CD8-positive, alpha-beta memory T cell (primary cell): ENCODE measurements at places on chromosomes 11 and 22. TPM values are rescaled to one million over a fixed set of nuclear protein-coding genes. Genes with fewer than 3 reads are reported as not detected.

GRCh38 chr11:124961972-124962609 is 8.1 kb downstream of the CCDC15 start:
- H3K4me3 ChIP-seq = no peak overlapping the region
- peak; percentile 59 for DNase-seq
- H3K4me1 ChIP-seq = no peaks in the 10 kb centered on the region

- H3K36me3 ChIP-seq = no peaks in the 10 kb centered on the region
- H3K27ac ChIP-seq = no peak overlapping the region
- no peak overlapping the region for H3K4me3 ChIP-seq
- no peak for DNase-seq
- peaks cover 5% of the 10 kb centered on the region for H3K27me3 ChIP-seq
Observed at GRCh38 chr11:120391854-120392253, 55.6 kb downstream of the ARHGEF12 start.

DNA sequence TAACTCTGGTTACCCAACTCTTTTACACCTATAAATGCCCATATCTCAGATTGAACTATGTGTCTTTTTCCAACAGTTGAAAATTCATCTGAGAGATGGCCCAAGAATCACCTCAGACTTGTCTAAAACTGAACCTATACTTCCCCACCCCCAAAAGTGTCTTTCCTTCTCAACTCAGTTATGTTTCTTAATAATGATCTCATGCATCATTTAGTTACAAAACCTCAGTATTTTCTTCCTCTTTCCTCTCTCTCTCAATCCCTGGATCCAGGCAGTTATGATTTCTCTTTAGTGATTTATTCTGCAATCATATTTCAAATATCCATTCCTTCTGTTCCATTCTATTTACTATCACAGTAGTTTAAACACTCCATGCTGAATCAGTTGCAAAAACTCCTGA is 32.3 kb upstream of the ADSL start:
- H3K27ac ChIP-seq = no peak overlapping the region
- no peaks in the 10 kb centered on the region for H3K27me3 ChIP-seq
- DNase-seq = no peak
- no peak overlapping the region for H3K4me3 ChIP-seq
- H3K36me3 ChIP-seq = peaks cover 65% of the 10 kb centered on the region
- H3K4me1 ChIP-seq = peaks cover 8% of the 10 kb centered on the region

- no peak for DNase-seq
- H3K36me3 ChIP-seq = no peaks in the 10 kb centered on the region
- H3K27ac ChIP-seq = no peak overlapping the region
- peaks cover 4% of the 10 kb centered on the region for H3K4me1 ChIP-seq
- no peaks in the 10 kb centered on the region for H3K27me3 ChIP-seq
Observed at GRCh38 chr11:96052921-96053651, 129.2 kb upstream of the MTMR2 start.

Gene PNPLA3
- not detected for polyA plus RNA-seq

Gene LRRC32
- 0.06 TPM for polyA plus RNA-seq

Gene TSGA10IP
- polyA plus RNA-seq = not detected

Gene SPTBN2
- not detected for polyA plus RNA-seq

Gene SLC6A5
- polyA plus RNA-seq = not detected
